ENCODE measurements at places on chromosomes 12 and 14.

DNA sequence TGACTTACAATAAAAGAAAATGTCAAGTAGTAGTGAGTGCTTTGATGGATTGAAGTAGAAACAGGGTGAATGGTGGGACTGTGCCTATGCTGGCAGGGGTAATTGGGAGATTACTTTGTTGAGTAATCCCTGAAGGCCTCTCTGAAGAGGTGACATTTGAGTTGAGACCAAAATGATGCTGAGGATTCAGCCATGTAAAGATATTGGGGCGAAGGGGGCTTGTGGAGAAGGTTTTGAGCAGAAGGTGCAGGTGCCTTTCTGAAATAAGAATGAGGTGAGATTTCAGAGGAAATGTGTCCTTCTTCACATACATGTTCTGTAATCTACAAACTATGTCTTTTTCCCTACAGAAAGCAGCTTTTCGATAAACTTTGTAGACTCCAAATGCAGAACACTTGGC, 8.0 kb downstream of the GNG2 start:
- no peak for DNase-seq

- no peak for DNase-seq
Measured at GRCh38 chr14:33589334-33589733, 361.5 kb downstream of the EGLN3 start.

GRCh38 chr12:20477672-20478071, 109.3 kb downstream of the PDE3A start:
- no peak for DNase-seq

GRCh38 chr12:61758661-61759060, 501.5 kb upstream of the USP15 start:
- no peak for DNase-seq

GRCh38 chr12:130444061-130444460, 106.4 kb downstream of the PIWIL1 start:
- no peak for DNase-seq

GRCh38 chr12:110548678-110549077, 34.4 kb downstream of the PPTC7 start:
- DNase-seq = no peak

DNA sequence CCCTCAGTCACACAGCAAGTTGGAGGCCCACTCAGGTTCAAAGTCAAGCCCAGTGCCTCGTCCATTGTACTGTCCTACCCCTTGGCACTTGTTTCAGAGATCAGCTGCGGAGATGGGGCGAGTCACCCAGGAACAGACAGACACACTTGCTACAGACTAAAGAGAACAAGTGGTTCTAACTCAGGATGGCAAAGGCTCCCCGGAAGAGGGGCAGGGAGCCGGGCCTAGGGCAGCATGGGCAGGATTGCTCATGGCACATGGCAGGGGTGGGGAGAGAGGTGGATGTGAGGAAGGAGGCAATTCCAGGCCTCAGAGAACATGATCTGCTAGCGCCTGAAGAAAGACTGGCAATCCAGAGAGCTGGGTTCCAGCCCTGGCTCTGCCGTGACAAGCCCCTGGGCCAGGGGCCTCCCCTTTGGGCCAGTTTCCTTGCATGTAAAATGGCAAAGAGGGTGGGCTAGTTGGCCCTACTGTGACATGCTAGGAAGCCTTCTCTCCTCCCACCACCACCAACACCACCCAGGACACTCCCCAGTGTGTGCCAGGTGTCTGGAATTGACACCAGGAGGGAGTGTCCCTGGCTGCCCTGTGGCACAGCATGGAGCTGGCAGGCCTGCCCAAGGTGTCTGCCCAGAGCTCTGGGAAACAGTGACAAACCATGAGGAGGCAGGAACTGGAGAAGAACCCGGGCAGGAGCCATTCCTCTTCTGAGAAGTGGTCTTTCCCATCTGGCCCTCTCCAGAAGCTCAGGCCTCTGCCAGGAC, 24.0 kb upstream of the IRF2BPL start:
- no peak for DNase-seq
